A549 treated with CpdA at 1 μM for 4 hours (cell line): ENCODE measurements at places on chromosomes 16 and 17. TPM values are rescaled to one million over a fixed set of nuclear protein-coding genes. Genes with fewer than 3 reads are reported as not detected.

The ZNF469 gene
- total RNA-seq, result 9.4 to 16.7 TPM (median 11.5 TPM) in 5 replicates

The GNGT2 gene
- 0.16 to 0.64 TPM (median 0.27 TPM) in 5 replicates for total RNA-seq

The CLEC18B gene
- 0.25 to 0.54 TPM (median 0.37 TPM) in 4 of 5 replicates, not detected in the other for total RNA-seq

The MYH10 gene
- 16.3 to 29.9 TPM (median 23.2 TPM) in 5 replicates for total RNA-seq

The PRM1 gene
- not detected in 5 replicates for total RNA-seq

The HLF gene
- 0.08 to 0.33 TPM (median 0.27 TPM) in 5 replicates for total RNA-seq

The LRRC46 gene
- total RNA-seq, result 2.7 to 4.1 TPM (median 3.6 TPM) in 5 replicates

The TMEM132E gene
- 0.01 TPM in 1 of 5 replicates, not detected in the others for total RNA-seq

The DUSP3 gene
- 58.4 to 63.0 TPM (median 62.0 TPM) in 5 replicates for total RNA-seq

The AGRP gene
- total RNA-seq, result not detected in 5 replicates

The TEX19 gene
- 0.22 to 0.59 TPM (median 0.33 TPM) in 5 replicates for total RNA-seq

The SPATA32 gene
- 0.16 to 0.20 TPM (median 0.17 TPM) in 4 of 5 replicates, not detected in the other for total RNA-seq

The SLC12A3 gene
- total RNA-seq, result not detected in 5 replicates

The SLC7A6 gene
- total RNA-seq, result 31.9 to 34.2 TPM (median 32.5 TPM) in 5 replicates
